ENCODE measurements at places on chromosomes 7 and 10.

- no peak for DNase-seq
Measured at GRCh38 chr7:100369105-100369504, 4.2 kb upstream of the PILRA start.

- DNase-seq = peak; percentile 44
Measured at GRCh38 chr10:112140110-112140970, 43.2 kb downstream of the GPAM start.

GRCh38 chr10:62306663-62307062, 38.0 kb upstream of the RTKN2 start:
- no peak for DNase-seq

DNA sequence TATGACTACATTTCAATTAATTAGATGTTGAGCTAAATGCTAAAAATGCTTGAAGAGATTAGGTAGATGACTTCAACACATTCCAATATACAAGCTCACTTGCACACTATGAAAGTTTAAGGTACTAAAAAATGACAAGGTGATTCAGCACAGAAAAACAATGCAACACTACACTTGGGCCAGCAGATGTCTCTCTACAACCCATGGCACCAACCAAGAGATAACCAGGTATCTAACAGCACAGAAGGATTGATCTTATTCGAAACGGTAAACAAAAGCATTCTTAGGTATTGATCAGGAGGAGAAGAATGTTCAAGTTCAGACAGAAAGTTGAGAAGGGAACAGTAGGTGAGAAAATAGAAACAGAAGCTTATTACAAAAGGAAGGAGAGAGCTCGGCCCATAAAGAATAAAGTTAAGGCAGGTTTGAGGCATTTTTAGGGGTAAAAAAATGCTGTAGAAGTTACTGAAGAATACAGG, 248.2 kb upstream of the KLF14 start:
- no peak for DNase-seq

DNA sequence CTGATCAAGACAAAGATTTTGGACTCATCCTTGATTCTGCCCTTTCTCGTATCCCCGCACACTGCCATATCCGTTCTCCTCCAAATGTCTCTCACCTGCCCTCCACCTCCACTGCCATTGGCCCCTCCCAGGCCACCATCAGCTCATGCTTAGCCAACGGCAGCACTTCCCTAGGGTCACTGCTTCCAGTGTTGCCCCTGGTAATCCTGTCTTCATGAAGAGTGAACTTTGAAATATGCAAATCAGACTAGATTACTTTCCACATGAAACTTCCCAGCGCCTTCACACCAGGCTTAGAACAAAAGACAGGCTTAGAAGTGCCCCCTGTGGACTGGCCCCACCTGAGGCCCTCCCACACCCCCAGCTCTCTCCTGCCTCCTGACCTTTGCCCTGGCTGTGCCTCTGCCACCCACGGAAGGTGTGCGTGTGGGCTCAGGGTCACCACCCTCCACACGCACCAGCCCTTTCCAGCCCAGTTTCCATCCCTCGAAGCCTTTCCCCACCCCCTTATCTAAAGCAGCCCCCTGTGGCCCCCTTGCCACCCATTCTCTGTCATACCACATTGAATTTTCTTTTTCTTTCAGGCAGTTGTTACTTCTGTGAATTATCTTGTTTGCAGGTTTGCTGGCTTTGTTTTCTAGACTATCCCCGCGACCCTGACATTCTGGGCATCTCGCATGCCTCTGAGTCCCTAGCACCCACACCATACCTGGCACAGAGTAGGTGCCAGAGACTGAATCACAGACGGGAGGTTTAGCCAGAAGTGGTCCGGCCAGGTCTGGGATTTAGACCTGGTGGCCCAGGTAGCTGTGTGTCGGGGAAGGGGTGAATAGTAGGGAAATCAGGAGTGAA, 26.8 kb upstream of the C10orf53 start:
- DNase-seq = no peak

Measured in activated T-helper 1 cell treated with anti-CD3 and anti-CD28 coated beads, Interleukin-2, amount 50 U/mL, for 16 hours (primary cell).